Activated T-cell treated with anti-CD3 and anti-CD28 coated beads, Interleukin-2, amount 50 U/mL, for 72 hours (primary cell): ENCODE measurements at places on chromosomes 13 and 19.

DNA sequence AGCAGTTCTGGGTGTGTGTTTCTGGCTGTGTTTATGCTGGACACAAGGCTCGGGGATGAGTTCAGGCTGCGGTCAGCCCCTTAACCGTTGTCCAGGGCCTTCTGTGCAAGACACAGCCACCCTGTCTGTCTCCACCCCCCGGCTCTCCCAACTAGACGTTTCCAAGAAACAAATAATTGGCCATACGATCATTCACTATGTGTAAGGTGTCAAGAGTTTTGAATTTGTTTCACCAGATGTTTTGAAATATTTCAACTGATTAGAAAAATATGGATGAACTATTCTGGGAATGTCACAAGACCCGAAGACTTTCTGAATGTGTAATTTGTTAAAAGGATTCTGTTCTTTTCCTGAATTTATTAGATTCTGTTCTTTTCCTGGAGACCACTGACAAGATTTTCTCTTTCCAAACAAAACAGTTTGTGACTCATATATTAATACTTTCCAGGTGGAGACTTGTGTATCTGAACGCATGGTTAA, 318.2 kb downstream of the MYO16 start:
- DNase-seq: no peak

DNA sequence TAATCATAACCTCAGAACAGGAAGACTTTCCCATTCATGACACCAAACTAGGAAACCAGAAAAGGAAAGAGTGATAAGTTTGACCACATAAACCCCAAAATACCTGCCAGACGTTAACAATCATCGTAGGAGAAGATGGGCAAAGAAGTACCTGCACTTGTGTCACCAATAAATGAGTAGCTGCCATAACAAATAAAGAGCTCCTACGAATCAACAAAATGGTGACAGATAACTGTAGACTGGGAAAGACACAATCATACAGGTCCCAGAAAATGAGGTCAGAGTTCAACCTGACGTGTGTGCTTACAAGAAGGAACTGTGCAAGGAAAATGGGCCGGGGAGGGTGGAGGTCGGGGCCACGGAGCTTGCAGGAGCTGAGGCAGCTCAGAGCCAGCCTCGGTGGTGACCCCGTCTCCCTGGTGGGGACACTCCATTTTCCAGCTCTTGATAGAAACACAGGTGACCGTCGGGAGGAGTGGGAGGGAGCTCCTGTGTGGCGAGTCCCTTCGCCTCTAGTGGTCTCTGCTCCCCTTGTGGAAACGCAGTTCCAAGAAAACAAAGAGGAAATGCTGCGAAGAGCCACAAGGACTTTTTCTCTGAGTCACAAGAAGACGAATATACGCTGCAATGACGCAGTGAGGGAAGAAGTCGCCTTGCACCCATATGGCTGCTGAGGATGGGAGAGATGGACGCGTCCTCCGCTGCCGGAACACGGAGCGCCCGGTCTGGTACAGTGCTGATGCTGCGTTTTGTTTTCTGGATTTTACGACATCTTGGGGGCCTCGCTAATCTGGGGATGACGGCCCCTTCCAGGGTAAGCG, 9.5 kb downstream of the PIP5K1C start:
- no peak for DNase-seq

- DNase-seq: no peak
Measured at GRCh38 chr13:28475916-28476725, 18.8 kb downstream of the FLT1 start.

DNA sequence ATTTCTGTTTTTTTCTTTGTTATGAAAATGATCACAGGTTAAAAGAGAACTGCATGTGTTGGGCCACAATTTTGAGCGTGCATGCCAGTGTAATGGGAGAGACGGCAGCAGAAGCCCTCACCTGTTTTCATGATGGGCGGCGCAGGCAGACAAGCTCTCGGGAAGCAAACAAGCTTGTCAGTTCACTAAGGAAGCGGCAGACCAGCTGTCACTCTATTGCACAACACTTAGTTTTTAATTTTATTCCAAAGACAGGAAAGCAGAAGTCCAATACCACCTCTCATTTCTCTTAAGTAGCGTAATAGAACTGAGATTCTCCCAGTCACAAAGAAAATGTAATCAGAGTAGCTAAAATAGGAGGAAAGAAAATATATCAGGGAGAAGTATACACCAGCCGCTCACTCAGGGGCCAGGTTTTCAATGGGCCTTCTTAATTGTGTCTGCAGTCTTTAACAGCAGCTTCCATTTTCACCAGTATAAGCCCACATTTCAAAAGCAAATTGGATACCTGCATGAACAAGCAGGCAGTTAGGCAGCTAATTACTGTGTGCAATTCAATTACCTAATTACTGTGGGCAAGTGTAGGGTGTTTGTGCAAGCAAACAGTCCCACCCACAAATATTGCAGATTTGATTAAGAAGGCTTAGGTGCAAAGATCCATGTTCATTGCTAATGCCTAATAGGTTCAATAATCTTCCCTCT, 711.4 kb downstream of the DIAPH3 start:
- DNase-seq: no peak

DNA sequence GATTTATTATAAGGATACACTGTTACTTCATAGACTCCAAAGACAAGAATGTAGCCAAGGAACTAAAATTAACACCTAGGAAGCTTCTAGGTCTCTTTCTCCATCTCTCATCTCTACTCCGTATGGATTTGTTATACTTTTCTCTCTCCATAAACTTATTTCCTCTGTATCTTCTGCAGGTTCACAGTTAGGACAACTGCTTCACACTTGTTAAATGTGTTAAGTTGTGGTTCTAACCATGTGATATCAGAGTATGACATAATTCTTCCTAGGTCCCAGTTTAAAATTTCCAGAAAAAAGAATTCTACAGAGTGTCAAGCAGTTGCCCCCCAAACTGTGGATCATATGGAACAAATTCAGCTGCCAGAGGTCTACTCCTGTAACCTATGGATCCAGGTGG, 42.3 kb upstream of the GTF2F2 start:
- DNase-seq: no peak

DNA sequence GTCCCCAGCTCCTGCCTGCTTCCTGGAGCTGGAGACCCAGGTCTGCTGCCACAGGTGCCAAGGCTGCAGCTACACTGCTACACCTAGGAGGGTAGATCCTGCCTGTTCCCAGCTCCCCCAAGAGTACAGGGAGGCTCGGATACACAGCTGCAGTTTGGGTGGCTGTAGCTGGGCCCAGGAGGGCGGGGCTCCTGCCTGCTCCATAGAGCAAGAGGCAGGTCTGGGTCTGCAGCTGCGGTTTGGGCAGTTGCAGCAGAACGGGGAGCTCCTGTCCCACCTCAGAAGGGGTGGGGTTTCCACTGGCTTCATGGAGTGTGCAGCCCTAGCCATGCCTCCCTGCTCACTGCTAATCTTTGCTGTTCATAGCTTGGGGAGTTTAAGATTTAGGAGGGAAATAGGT, 199.0 kb downstream of the NUFIP1 start:
- DNase-seq: no peak

GRCh38 chr19:16380943-16381755, 56.5 kb downstream of the KLF2 start:
- DNase-seq: no peak

- no peak for DNase-seq
Measured at GRCh38 chr13:41361491-41361890, 50.4 kb downstream of the NAA16 start.
